ENCODE measurements at places on chromosomes 1 and 21.

GRCh38 chr1:15443281-15443680, 5.0 kb downstream of the CTRC start:
- DNase-seq = no peak

DNA sequence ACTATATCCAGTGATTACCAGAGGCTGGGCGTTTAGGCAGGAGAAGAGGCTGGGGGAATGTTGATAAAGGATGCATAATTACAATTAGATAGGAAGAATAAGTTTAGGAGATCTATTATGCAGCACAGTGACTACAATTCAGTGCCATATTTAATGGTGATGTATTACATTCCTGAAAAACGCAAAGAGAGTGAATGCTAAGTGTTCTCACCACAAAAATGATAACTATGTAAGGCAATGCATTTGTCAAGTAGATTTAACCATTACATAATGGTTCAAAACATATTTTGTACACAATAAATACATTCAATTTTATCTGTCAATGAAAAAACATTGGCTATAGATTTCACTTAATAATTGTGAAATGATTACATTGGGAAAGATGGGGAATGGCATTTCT, 548.9 kb downstream of the NUF2 start:
- no peak for DNase-seq

DNA sequence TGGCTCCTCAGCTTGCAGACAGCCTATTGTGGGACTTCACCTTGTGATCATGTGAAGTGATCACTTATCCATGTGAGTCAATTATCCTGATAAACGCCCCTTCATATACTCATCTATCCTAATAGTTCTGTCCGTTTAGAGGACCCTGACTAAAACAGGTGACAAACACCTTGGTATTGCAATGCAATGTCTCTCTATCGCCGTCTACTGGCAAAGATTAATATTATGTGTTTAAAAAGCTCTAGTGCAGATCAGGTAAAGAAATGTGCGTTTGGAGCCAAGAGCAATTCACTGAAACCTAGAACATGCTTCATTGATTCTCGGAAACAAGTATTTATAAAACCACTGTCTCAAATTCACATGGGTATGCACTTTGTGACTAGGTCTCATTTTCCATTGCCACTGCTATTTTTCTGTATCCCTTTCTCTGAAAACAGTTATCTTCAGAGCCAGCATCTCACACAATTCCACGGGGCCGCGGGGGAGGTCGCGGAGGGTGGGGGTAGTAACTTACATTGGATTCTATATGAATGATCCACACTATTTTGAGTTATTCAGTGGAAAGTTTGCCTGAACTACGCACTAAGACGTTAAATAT, 554.6 kb upstream of the NCAM2 start:
- no peak for DNase-seq

DNA sequence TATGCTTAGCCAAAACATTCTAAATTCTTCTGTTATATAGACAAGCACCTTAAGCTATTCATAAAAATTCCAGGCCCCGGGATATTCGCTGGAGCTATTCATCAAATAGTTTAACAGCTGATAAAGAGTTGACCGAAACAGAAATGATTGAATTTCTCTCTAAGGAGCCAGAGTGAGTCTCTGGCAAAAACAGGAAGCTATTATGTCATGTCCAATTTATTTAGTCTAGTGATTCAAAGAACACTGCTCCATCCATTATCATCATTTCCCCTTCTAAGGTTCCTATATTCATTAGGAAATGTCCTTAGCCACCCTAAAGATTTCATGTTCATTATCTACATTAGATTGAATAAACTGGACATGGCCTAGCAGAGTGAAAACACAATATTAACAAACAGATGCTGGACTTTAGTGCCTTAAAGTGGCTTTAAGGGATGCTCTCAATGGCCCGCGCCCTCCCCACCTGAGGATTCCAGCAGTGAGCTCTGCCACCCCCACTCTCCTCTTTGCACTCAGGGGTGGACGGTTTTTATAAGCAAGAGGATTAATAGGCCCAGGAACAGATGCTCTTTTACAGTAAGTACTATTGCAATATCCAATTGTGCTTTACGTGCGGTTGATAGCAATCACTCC, 122.1 kb upstream of the RGS1 start:
- no peak for DNase-seq

- DNase-seq = peak; percentile 82
Measured at GRCh38 chr1:155167166-155168104, 5.7 kb downstream of the KRTCAP2 start.

DNA sequence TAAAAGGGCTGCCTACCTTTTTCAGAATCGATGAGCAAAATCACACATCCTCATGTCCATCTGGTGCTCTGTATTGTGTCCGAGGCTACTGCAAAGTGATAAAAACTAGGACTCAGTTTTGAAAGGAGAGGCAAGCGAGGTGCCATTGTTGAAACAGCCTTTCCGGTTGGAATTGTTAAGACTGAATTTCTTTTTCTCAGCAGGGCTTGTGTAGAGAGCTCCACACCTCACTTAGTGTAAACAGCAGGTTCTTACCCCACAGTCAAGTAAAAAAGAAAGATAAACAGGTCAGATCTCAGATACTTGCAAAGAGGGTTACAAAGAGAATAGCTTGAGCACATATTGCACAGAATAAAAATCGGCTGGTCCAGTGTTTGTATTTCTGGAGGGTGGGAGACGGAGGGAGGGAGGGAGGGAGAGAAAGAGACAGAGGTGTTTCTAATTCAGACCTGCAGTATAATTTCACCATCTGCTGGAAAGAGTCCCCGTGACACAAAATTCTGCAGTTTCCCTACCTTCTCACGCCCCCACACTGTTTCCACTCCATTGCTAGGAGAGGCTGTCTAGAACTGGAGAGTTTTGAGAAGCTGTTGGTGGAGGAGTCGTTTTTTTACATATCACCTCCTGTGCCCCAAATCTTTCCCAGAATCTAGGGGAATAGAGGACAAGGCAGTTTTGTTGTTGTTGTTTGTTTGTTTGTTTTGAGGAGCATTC, 82.5 kb downstream of the EDEM3 start:
- DNase-seq = no peak

GRCh38 chr1:217982331-217983050, 302.6 kb upstream of the RRP15 start:
- DNase-seq = no peak

GRCh38 chr1:67785847-67786753, 47.2 kb downstream of the GNG12 start:
- DNase-seq = no peak

DNA sequence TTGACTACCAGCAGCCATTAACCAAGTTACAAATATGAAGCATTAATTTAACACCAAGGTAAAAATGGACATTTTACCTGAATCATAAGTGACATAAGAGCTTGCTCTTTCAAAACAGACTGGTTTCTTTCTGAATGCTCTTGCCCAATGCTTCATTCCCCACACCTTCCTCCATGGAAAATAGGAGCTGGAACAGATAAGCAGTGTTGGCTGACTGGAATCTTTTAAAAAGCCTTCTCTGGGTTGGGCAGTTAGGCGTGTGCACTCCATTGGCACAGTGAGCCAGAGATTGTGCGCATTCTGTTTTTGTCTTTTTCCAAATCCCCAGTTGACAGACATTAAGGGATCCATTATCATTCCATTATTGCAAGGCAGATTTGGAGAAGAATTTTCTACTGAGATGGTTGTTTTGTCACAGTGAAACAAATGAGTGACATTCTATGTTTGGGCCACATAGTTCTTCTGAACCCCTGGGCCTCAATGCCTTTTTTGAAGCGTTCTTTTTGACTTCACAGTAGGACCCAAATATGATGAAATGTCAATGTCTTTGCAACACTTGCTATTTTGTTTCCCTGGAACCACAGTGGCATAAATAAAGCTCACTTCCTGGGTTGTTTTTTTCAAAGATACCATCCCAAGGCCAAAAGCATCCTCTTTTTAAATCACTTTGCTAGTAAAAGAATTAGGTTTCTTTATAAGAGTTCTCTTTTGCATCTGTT, 32.3 kb downstream of the LRRC8B start:
- DNase-seq = no peak

DNA sequence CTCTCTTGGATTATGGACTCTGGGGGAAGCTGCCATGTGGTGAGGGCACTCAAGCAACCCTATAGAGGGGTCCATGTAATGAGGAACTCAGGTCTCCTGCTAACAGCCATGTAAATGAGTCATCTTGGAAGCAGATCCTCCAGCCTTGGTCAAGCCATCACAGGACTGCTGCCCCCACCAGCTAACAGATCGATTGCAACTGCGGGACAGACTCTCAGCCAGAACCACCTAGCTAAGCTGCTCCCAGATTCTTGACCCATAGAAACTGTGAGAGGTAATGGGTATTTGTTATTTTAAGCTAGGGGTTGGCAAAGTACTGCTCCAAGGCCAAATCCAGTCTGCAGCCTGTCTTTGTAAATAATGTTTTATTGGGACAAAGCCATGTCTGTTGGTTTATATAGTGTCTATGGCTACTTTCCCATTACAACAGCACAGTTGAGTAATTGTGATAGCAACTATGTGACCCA, 27.6 kb upstream of the MAP3K7CL start:
- no peak for DNase-seq

DNA sequence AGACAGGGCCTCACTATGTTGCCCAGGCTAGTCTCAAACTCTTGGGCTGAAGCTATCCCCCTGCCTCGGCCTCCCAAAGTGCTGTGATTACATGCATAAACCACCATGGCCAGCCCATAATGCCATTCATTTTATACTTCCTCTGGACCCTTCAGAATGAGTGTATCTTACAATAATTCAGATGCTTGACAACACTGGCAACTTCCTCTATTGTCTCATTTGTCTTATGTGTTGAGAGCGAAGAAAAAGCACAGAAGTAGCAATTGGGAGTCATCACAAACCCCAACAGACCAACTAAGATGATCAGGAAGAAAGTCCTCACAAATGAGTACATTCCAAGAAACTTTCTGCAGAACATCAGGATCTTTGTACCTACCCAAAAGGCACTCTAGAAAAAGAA, 191.9 kb downstream of the RERE start:
- no peak for DNase-seq

DNA sequence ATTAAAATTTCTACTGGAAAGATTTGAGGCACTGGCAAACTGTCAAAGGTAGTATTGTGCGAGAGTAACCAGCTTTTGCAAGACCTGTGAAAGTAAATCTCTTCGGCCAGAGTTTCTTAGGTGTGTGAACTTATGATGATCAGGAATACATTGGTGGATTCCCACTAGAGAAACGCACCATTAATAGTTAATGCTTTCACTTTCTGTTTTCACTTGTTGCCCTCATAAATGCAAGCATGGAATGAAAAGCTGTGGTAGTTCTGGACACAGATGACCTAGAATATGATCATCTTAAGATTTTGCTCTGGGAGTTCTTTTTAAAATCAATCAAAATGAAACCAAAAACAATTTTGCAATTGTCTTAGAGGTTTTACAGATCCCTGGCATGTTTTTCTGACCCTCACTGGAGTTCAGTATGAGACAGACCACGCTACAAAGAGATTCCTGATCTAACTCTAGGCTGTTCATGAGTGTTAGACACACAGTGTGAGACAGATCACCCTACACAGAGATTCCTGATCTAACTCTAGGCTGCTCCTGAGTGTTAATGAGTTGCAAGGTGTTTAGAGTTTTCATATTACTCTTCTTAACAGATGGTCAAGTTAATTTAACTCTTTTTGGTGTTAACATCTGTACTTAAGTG, 98.8 kb downstream of the SDCCAG8 start:
- DNase-seq = no peak

- no peak for DNase-seq
Measured at GRCh38 chr1:87334351-87335174, 5.9 kb downstream of the LMO4 start.

GRCh38 chr1:228992907-228993535, 257.7 kb downstream of the RHOU start:
- no peak for DNase-seq

DNA sequence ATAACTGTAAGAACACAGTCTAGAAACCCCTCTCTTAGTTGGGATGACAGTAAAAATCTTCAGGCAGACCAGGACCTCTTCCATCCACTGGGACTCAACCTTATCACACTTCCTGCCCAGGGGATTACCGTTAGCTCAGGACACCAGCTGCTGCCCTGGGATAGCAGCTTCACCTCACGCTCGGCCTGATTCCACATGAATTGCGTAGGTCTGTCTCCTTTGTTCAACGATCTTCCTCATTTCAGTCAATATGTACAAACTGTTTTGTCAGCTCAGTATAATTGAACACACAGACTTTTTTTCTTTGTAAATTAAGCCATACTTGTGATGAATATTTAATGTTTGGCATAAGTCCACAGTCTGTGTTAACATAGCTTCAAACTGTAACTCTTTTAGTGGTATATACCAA, 290.4 kb downstream of the GRIK1 start:
- DNase-seq = no peak

- DNase-seq = peak; percentile 22
Measured at GRCh38 chr1:44318097-44319088, 36.7 kb downstream of the ERI3 start.

GRCh38 chr1:210373628-210373877, 44.9 kb downstream of the HHAT start:
- no peak for DNase-seq

- no peak for DNase-seq
Measured at GRCh38 chr1:71294178-71294577, 213.3 kb upstream of the ZRANB2 start.

GRCh38 chr1:20666146-20666545, 5.0 kb upstream of the DDOST start:
- DNase-seq = no peak

DNA sequence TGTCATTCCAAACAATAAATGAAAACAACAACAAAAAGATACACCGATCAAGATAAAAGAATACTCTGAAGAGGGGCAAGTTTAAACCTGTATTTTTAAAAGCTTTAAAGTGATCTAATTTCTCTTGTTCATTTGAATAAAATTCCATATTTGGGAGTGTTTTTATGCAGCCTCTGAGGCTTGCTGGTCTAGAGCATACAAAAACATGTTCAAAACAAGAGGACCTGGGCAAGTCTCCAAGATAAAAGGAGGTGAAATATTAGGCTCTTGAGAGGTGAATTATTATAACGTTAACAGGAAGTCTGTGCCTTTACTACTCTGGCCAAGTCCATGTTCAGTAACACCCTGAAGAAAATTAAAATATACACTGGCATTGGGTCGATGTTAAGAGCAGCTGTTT, 20.1 kb downstream of the URB1 start:
- no peak for DNase-seq

DNA sequence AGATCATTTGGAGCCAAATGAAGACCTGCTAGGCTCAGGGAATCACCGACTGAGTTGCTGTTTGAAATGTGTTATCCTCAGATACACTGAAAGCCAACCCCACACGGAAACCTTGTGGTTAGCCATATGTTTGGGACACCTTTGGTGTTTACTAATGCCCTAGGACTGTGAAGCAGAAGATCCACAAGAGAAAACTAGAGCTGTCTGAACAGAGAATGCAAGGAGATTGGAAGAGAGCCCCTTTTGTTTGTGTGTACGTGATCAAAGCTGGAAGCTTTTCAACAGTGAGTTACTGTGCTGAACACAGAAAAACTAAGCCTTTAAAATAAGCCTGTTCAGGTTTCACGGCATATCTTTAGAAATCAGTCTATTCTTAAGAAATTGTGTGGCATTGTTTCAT, 908.2 kb upstream of the ADGRL2 start:
- no peak for DNase-seq

DNA sequence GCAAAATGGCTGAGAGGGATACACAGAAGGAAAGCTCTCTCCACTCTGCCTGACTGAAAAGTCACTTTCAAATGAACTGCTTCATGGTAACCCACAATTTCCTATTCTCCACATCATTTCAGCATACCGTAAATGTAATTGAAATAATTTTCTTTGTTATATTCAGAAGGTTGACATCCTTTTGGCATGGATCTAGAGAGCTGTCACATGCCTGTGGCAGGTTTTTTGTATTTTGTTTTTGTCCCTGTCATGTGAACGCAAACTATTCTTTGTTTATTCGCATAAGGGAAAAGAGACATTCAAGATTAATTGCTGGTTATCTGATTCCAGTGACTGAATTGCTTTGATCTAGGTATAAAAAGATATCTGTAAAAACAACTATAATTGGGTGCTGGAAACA, 1808.1 kb downstream of the NCAM2 start:
- DNase-seq = no peak
